NCI-H1092 treated with DMSO at 0.1 percent for 48 hours (cell line): ENCODE measurements at places on chromosomes 2 and 18.

GRCh38 chr2:186950694-186951093 lies 101.7 kb upstream of the ZSWIM2 start:
- no peak for DNase-seq

- no peak for DNase-seq
Measured at GRCh38 chr2:120571015-120571728, 164.5 kb upstream of the GLI2 start.

DNA sequence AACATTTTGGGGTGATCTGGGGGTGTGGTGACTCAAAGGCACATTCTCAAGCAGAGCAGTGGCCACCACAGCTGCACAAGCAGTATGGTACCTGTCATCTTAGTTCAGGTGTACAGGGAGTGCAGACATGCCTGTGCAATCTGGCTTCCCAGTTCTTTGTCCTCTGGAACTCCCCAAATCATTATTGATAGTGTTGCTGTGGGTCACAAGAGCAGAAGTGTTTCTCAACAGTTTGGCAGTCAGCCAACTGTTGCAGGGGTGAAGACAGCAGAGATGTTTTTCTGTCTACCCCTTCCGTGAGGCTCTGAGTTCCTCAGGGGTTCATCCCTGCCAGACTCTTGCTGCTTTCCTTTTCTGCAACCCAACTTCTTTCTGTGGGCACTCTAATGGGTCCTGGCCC lies 206.5 kb upstream of the ZSWIM2 start:
- no peak for DNase-seq

DNA sequence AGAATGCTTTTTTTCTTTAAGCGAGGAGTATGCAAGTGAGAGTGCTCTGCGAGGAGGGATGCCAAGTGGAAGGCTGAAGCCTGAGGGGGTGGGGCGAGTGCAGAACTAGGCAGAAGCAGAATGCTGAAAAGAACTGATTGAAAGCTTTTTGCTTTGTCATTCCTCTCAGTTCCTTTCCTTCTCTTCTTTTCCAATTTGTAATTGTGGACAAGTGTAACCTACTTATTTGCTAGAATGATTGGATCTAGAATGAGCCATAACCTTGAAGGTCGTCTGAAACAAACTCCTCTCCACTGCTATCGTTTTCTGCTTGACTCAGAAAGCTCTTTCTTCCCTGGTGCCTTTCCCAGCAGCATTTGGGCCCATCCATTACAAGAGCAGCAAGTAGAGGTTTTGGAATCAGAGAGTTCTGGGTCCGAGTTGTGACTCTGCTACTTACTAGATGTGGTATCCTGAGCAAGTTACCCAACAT lies 115.3 kb downstream of the METTL8 start:
- DNase-seq = no peak

DNA sequence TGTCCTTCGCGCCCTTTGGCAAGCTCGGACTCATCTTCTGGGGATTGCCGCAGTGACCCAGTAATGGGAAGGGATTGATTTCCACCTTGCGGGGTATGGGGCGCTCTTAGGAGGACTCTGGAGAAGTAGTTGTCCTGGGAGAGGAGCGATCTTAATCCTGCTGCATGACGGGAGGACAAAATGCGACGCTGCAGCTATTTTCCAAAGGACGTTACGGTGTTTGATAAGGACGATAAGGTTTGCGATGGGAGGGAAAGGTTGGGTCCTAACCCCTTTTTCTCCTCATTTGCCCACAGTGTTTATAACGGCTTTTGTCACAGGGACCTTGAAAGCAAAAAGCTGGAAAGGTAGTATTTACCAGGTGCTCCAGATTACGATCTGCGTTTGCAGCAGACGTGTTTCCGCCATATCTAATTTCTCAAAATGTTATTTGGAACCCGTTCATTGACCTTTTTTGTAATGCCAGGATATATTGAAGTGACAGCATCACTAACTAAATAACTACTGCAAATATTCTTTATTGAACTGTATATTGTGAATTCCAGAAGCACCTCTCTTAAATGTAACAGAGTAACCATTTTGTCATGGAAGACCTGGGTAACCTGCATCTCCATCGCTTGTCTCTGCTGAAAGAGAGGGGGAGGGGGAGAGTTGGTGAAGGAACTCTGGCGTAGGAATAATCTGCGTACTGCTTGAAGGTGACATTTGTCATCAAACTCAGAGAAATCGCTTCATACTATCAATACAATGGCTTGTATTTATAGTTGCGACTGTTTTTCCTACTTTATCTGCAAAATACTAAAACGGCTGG lies 590 bp downstream of the MDH1 start:
- DNase-seq = peak; percentile 38

GRCh38 chr18:50199346-50199855 lies 4.5 kb upstream of the MYO5B start:
- DNase-seq = no peak

DNA sequence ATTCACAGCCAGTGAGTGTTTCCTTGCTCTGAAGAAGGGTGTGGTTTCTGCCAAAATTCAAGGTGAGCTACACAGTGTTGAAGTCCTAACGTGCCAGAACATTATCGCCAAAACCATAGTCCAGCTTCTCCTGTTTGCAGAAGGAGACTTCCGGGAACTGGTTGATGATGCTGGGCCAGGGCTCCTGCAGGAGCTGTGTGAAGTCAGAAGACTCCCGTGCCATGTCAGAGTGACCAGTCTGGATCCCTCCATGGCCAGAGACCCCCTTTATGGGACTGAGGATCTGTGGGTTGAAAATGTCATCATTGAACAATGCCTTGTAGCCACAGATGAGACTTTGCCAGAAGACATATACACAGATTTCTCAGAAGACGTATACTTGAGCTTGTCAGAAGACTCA lies 96.0 kb upstream of the RAB12 start:
- DNase-seq = no peak

GRCh38 chr2:226474131-226474530 lies 325.5 kb downstream of the IRS1 start:
- DNase-seq = no peak

DNA sequence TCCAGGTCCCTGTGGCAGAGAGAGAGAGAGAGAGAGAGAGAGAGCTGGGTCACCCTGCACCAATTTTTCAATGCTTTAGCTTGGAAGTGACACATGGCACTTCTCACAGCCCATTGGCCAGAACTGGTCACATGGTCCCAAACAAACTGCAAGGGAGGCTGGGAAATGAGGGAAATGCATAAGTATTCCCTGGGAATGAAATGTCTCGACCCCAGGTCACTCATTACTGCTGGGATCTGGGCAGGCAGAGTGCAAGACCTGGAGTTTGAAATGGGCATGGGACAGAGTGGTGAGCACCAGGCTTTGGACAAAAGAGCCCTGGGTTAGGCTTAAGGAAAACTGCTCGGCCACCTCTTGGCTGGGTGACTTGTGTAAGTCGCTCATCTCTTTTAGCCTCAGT lies 37.0 kb downstream of the SMAD7 start:
- DNase-seq = no peak

DNA sequence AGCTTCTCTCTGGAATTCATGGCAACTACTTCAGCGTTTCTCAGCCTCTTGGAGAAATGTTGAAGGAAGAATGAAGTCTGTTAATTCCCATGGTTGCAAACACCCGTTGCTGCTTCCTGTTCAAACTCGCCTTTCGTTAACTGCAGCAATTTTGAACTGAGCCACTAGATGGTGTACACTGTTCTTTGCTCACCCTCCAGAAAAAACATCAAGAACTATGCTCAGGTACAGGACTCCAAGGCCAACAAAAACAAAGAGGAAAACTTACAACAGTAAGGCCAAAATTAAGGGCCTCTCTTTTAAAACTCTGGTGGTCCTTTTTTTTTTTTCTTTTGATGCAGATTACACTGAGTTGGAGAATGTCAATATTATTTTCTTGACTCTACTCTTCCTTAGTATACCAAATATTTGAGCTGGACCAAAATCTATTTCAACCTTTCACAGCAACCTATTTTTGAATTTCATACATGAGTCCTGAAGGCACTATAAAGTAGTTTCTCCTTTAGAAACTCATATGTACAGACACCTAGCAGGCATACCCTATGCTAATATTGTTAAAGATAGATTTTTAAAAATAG lies 58.2 kb downstream of the KLHL14 start:
- peak; percentile 88 for DNase-seq

- DNase-seq = no peak
Measured at GRCh38 chr2:11387100-11387390, 42.6 kb upstream of the ROCK2 start.

DNA sequence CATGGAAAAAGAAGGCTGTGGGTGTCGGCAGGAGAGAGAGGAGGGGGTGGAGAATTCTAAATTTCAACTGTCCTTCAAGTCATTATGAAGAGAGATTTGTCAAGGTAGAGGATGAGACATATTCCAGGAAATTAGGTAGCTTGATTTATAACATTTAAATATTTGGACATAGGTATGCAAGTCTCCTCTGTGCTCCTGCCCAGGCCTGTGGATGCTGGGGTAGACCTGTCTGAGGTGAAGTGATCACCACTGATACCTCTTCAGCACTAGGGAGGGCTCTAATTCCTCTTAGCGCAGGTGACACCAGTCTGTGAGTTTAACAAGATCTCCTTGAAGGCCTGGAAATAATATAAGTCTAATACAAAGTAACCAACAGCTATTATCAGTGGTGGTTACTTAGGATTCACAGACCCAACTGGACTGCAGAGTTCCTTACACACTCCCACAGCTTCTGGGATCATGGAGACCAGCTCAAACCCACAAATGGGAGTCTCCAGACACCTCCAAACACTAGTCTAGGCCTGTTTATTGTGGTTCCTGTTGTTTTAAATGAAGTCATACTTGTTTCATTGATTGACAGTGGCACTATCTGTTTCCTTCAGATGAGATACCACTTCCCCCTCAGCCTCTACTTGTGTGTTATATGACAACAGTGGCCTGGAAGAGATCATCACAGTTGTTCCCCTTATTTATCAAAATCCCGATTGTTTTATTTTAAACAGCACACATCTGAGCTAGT lies 104.1 kb upstream of the ITPRID2 start:
- no peak for DNase-seq

GRCh38 chr2:165469417-165469816 lies at the start of gene CSRNP3:
Gene CSRNP3, plus strand, starts transcription at chr2:165469698. Its CDS starts 125,368 bp downstream, at chr2:165595066.
- peak; percentile 94 for DNase-seq

DNA sequence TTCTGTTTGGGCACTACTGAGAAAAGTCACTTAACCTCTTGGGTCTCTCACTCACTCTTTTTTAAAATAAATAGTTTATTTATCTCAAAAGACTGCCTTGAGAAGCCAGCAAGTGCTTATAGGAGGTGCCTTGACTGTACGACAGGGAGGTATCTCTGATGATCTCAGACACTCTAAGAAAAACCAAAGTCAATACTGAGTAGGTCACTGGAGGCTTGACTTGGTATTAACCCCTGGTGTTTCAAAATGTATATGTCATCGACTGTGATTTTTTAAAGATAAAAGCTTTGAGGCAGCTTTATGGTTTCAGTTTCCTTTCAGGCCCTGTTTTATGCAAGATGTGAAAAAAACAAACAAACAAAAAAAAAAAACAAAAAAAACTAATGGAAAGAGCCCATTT lies 33.7 kb downstream of the MREG start:
- no peak for DNase-seq

GRCh38 chr2:43766006-43766405 lies 7.8 kb upstream of the DYNC2LI1 start:
- no peak for DNase-seq

- no peak for DNase-seq
Measured at GRCh38 chr2:157508676-157509075, 64.8 kb upstream of the CYTIP start.

DNA sequence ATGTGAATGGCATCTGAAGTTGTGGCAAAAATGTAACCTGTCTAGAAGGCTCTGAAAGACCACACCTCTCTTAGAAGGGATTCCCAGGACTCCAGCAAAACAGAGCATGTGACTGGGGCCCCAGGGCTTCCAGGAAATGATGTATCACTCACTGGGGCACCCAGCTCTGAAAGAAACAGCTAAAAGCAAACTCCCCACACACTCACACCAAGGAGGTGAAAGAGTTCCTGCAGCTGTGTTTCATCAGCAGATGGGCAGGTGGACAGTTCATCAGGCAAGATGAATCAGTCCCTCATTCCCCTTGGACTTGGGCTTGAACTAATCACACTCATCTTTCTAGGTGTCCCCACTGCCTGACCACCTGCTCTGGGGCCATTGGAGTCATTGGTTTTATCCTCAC lies 76.2 kb downstream of the CCBE1 start:
- DNase-seq = no peak

DNA sequence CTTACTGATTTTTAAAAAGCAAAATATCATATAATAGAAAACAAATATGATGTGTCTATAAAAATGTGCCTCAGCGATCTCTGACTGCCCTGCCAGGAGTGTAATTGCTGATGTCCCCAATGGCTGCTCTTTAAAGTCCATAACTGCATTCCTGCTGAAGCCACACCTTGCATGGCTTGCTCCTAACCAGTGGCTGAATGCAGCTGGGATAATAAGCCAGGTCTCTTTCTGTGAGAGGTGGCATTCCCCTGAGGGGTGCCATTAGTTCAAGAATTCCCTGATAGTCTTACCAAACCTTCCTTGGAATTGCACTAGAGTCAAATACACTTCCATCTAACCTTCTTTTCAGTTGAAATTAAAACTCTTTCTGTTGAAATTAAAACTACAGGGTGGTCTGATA lies 125.8 kb upstream of the ZNF804A start:
- DNase-seq = no peak

DNA sequence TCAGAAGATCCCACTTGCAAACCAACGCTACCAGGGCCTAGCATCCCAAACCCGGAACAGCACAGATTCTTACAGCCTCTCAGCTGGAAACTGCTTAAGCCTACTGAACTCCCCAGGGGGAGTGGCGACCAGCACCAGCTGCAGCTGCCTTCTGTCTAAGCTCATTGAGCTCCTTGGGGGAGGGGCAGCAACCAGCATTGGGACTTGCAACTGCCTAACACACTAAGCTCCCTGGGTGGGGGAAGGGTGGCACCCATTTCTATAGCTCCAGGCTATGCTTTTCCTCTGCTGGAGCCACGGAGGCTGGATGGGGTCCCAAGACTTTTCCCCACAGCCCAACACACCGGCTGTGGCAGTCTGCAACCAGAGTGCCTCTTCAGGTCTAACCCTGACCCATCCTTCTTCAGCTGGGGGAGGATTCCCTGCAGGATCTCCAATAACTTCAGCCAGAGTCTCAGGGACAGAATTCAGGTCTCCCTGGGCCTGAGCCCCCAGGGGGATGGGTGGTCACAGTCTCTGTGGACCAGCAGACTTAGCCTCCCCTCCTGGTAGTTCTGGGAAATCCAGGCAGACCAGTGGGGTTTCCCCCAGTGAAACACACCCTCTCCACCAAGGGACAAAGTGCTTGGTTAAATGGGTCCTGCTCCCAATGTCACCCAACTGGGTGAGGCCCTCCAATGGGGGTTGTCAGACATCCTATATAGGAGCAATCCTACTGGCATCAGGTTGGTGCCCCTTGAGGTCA lies 45.9 kb upstream of the ITGA4 start:
- peak; percentile 32 for DNase-seq

GRCh38 chr2:43605851-43606250 lies 10.0 kb upstream of the THADA start:
- peak; percentile 6 for DNase-seq

GRCh38 chr2:95700519-95700918 lies 108.7 kb downstream of the TRIM43 start:
- no peak for DNase-seq

GRCh38 chr2:8983571-8983970 lies 19.9 kb downstream of the MBOAT2 start:
- DNase-seq = no peak

GRCh38 chr18:2914881-2915240 lies 68.1 kb downstream of the EMILIN2 start:
- no peak for DNase-seq

GRCh38 chr18:2906704-2907549 lies 60.1 kb downstream of the EMILIN2 start:
- no peak for DNase-seq

GRCh38 chr18:54742120-54742519 lies 86.2 kb upstream of the RAB27B start:
- no peak for DNase-seq
